HL-60 (cell line): ENCODE measurements at places on chromosomes 3 and 15.
A peak's percentile ranks its signal among the peaks of the same experiment; 100 is the strongest.

DNA sequence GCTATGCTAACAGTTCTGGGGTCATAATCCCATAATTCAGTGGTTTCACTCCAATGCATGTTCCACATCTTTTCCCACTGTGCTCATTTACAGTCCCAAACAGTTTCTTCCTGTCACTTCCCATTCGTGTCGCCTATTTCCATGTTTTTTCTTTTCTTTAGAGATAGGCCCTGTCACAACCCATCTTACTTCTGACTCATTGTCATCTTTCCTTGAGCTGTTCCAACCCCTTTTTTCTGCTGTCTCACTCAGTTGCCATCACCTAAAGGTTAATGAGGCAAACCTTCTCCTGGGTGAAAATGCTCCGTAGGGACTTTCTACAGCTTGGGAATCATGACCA lies 814.5 kb downstream of the VGLL3 start:
- no peak for DNase-seq

- DNase-seq = no peak
Observed at GRCh38 chr3:30890907-30891306, 3.6 kb downstream of the GADL1 start.

GRCh38 chr15:48392356-48392755 lies 61.1 kb downstream of the DUT start:
- no peak for DNase-seq

DNA sequence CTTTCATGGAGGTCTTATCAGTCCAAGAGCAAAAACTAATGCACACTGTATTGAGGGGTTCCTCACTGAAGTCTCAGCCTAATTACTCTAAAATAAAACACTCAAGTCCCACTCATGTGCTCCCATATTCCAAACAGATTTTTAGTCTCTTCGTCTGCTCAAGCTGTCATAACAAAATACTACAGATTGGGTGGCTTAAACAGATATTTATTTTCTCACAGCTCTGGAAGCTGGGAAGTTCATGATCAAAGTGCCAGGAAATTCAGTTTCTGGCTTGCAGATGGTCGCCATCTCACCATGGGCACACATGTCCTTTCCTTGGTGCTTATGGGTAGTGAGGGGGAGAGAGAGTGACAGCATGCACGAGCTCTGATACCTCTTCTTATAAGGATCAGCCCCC lies 147.5 kb downstream of the ANXA2 start:
- DNase-seq = no peak

DNA sequence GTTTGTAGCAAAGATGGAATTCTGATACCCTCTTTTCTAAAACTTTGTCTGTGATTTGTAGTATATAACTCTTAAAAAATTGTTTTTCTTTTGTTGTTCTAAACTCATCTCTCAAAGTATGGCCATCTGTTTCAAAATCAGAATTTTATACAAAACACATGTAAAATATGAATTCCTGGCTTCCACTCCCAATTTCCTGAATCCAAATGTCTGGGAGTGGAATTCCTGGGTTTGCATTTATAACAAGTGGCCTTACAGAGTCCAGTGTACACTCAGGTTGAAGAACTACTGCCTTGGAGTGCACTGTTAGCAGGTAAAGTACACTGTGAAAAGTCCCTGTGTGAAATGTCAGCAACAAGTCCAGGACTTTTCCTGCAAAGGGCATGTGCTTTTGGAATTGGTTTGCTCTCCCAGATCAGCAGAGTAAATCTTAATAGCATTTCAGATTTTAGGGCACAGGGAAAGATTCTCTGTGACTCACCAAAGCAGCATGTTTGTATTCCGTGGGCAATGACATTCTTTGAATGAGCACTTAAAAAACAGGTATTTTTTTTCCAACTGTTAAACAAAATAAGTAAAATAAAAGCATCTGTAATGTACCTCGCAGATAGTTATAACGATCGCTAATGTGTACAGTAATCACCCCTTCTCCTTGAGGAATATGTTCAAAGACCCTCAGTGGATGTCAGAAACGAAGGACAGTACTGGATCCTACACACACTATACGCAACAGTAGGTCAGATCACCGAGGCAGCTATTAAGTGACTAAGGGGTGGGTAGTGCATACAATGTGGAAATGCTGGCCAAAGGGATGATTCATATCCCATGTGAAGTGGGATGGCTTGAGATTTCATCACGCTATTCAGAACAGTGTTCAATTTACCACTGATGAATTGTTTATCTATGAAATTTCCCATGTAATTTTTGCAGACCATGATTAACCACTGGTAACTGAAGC lies 2.0 kb upstream of the CLDN16 start:
- no peak for DNase-seq

DNA sequence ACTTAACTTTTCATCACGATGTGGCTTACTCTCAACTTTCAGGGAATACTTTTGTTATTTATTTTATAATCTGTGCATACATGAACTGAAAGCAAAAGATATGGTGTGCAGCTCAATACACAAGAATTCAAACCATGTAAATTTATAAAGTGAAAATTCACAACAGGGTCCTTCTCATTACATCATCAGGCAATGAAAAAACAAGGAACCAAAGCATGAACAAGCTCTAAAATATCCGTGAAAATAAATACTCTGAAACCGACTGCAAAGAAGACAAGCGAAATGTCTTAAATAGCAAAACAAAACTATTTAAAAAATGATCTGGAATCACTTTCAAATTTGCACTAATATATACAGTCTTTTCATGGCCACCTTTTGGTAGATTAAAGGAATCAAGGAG lies 28.9 kb downstream of the GNB5 start:
- DNase-seq = no peak

GRCh38 chr15:76330080-76330680 lies 6.4 kb upstream of the ISL2 start:
- DNase-seq = no peak

DNA sequence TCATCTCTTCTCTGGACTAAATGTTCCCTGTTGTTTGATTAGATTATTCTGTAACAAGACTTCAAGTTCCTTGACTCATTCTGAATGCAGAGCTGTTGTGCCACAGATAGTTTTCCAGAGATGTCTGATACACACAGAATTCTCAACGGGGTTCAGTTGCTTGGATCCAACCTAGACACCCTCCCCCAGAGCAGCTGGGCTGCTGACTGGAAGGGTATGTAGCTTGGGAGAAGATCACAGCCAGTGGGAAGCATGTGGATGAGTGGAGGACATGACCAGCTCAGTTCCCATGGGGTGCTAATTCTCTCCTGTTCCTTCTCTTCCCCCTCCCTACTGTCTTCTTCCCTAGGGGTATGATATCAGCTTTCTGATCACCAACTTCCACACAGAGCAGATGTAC lies 6.6 kb upstream of the TTLL3 start:
- DNase-seq = no peak

- DNase-seq = no peak
Observed at GRCh38 chr3:143380449-143380848, 260.9 kb downstream of the CHST2 start.

- no peak for DNase-seq
Observed at GRCh38 chr3:184275381-184275701, 481 bp upstream of the ECE2 start.

- peak; percentile 5 for DNase-seq
Observed at GRCh38 chr15:68421115-68421551, 10.8 kb downstream of the ITGA11 start.

DNA sequence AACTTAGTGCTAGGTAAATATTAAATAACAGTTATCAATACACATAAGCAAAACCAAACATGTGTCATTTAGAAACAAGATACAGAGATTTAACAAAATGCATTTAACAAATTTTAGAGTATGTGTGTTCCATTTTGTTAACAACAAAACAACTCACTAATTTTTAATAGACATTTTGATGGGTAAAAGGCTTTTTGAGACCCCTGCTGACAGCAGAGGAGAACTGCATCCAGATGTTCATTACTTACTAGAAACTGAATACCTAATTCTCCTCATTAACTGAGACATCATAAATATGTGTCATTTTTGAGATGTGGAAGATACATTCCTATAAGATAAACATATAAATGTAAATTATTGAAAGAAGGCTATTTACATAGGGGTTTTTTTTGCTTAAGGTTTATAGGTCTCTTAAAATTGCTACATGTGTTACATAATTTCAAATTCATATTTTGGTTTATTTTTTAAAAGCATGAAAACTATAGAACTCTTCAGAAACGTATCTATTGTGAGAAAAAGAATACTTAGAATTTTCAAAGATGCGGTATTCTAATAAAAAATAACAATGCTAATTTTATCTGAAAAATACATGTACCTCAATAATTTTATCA lies 1009.8 kb downstream of the TUSC7 start:
- DNase-seq = no peak

DNA sequence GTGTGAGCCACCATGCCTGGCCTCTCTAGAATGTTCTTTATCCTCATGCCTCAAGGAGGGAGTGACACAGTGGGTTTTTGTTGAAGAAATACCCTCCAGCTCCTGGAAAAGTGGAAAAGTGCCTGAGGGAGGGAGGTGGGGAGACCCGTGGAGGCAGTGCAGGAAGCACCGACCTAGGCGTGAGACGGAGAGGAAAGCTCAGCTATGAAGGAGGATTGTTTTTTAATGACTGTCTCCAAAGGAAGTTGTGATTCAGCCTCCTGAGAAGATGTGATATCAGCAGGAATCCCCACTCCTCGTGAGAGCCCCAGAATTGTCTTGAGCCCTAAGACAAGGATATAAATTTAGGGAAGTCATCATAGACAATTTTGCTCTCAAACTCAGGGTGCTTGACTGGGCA lies 21.7 kb downstream of the RPLP1 start:
- DNase-seq = no peak

DNA sequence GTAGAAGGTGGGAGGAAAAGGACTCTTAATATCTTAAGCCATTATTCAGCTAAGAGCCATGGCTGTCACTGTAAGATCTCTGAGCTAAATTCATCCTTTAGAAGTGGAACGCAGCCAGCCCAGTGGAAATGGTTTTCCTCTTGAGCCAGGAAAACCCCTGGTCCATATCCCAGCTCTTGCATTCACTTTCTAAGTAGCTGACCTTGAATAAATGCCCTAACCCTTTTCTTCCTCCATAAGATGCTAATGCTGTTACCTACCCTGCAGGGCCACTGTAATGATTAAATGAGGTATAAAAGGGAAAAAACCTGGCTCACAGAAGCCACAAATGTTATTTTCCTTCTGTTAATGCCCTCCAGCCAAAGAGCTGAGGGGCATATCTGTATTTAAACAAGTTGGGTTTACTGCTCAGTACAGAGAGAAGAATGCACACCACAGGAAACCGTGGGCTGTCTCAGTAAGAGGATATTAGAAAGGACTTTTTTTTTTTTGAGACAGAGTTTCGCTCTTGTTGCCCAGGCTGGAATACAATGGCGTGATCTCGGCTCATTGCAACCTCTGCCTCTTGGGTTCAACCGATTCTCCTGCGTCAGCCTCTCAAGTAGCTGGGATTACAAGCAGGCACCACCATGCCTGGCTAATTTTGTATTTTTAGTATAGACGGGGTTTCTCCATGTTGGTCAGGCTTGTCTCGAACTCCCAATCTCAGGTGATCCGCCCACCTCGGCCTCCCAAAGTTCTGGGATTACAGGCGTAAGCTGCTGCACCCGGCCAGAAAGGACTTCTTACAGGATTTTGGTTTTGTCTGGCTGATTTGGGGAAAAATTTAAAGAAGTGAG lies 6.8 kb downstream of the UBL7 start:
- no peak for DNase-seq

DNA sequence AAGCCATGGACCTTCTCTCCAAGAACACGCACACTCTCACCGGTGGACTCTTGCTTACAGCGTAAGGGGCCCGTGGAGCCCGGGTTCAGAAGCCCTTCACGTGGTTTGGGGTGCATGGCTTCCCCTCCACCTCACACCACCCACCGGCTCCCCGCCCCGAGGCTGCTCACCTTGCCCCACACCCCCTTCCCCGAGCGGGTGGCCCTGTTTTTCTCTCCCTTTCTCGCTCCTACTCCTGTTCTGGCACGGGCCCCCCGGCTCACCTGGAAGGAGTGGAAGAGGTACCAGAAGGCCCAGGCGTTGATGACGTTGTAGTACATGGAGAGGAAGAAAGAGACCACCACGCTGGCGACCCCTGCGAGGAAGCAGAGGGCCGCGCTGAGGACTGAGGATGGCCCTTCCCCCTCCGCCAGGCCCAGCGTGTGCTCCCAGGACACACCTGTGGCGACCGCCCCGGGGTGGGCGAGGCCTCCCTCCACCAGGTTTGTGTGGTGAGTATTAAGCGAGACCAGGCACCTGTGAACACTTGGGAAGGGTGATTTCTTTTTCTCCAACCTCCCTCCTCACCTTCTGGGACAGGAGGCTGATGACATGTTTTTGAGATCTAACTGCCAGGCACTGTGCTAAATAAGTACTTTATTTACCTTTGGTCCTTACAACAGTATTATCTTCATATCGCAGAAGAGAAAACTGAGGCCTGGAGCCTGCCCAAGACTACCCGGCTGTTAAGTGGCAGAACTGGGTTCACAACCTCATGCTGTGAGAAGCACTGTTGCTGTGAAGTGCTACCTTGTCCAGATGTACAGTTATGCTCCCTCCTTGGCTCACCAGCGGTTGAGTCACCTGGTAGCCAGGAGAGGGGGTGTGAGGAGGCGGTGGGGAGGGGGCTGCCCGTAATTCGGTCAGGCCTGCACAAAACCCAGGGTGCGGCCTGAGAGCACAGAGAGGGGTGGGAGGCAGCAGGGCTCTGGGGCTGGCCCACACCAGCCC lies 16.3 kb downstream of the SLC6A20 start:
- DNase-seq = no peak

DNA sequence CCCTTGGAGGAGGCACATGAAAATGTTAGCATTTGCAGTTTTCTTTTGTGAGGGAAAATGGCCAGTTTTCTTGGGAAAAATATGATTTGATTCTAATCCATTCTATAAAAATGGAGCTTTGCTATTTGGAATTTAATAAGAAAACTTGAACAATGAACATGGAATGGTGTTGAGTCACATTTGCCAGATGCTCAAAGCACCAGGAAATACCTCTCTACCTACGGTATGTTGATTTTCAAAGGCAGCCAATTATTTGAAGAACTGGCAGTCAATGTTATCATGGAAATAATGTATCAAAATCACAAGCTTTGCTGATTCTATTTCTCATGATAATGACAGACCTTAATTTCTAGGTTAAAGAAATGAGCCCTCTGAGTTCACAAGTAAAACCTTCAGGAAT lies 14.9 kb downstream of the NME9 start:
- no peak for DNase-seq

- DNase-seq = no peak
Observed at GRCh38 chr3:61136191-61136590, 115.1 kb downstream of the FHIT start.

GRCh38 chr3:186746008-186746407 lies 28.8 kb downstream of the KNG1 start:
- DNase-seq = peak; percentile 86

GRCh38 chr15:68781766-68782588 lies 38.7 kb downstream of the ANP32A start:
- DNase-seq = peak; percentile 95
